ENCODE measurements at places on chromosomes 1 and 21.

- DNase-seq: no peak
Observed at GRCh38 chr1:186762653-186763052, 66.1 kb upstream of the PLA2G4A start.

- DNase-seq: no peak
Observed at GRCh38 chr1:180842052-180842451, 70.6 kb upstream of the KIAA1614 start.

DNA sequence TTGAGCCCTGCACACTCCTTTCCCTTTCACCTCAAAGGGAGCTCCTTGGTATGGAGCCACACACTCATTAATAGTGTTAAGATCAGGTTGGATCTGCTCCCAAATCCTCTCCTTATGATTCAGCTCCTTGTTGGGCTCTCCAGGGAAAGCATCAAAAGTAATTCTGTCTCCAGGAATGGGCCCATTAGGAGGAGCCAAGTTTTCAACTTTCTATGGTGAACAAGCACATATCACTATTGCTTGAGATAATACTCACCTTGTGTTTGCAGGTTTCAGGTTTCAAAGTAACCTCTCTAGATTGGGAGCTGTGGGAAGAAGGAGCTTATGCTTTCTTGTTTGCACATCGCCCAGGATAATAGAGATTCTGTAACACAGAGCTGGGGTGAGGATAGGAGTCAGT lies 164.8 kb downstream of the TNFSF18 start:
- no peak for DNase-seq

DNA sequence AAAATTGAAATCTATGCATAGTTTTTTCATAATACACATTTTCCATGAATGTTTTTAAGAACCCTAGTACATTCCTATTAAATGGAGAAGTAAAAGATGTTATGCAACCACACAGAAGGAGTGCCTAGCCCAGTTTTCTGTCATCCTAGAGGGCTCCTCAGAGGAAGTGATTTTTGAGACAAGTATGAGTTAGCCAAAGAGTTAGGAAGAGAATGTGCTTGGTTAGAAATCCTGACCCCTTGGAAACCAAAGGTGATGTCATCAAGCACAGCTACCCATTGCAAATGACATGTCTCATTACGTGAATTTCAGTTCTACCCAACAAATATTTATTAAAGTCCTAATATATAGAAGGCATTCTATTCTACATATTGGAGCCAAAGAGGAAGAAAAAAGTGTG lies 88.9 kb upstream of the TNFSF4 start:
- DNase-seq: no peak

DNA sequence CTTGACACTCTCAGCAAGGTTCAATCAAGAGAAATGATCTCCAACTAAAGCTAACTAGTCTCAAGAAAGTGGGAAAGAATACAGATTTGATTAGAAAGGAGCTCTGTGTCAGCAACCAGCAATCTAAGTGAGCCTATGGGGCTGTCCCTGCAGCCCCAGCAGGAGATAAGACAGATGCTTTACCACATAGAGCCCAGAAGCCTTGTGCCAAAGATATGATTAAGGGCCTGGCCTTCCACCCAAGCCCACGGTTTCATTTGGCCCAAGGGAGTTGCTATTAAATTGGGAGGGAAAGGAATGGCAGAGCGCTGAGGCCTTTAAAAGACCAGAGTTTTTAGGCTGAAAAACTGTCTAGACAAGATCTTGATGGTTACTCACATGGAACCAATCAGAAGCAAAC lies 74.8 kb downstream of the HLCS start:
- DNase-seq: peak; percentile 87

GRCh38 chr1:3244927-3245315 lies 175.9 kb downstream of the PRDM16 start:
- DNase-seq: peak; percentile 41

DNA sequence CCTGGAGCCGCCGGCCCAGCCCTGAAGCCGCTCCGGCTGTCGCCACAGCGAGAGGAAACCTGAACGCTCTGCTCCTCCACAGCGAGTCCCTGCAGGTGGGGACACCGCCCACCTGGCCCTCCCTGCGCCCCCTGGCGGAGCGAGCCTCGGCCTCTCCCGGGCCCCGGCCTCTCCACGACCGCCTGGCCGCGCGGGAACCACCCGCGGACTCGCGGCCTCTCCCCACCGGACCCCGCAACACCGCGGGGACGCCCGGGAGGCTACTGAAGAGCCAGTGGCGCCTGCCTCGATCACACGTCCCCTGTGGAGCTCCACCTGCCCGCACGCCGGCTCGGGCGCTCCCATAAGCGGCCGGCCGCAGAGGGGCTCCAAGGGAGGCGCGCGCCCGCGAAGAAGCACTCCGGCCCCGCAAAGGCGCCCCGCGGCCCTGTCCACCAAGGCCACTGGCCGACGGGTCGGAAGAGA lies 109.6 kb downstream of the KCNN3 start:
- peak; percentile 55 for DNase-seq

DNA sequence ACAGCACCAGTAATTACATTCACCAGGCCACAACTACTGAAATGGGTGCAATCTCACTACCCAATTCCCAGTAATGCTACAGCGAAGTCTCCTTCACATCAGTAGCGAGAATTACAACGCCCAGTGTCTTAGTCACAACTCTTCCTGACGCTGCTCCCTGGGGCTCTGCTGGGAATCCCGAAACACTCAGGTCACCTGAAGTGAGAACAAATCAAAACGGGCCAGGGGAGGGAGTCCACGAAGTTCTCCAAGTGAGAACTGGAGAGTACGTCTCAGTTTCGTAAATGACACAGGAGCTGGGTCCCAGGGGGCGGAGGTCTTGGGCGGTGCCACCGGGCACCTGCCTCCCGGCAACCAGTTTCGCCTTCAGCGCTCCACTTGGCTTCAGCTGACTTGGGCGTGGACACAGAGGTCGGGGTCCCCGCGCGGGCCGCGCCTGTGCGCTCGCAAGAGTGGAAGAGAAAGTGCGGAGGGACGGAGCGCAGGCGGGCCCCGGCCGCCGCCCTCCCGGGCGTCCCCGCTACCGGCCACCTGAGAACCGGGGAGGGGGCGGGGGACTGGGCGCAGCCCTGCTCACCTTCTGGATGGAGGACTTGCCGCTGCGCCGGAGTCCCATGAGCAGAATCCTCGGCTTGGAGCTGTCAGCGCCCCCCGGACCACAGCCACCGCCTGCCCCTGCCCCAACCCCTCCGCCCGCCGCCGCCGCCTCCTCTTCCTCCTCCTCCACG lies 575 bp downstream of the RRAGC start:
- DNase-seq: peak; percentile 71
